ENCODE measurements at places on chromosomes 11 and 22. TPM values are rescaled to one million over a fixed set of nuclear protein-coding genes. Genes with fewer than 3 reads are reported as not detected.

DNA sequence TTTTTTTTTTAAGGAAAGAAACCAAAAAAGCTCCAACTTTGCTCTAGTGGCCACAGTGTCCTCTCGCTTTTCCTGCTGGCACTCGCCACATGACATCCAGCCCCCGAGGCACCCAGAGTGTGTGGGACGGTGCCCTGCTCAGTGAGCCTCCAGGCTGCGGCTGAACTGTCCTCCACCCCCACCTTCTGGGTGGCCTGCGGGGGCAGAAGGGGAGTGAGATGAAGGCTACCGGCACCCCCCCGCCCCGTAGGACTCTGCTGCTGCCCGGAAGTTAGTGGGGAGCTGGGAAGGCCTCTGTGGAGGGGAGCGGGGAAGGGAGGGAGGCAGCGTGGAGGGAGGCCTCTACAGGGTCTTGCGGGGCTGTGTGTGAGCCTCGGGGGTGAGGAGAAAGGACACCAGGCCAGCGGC is 264.4 kb downstream of the CTTN start:
- DNase-seq = no peak

- DNase-seq = peak; percentile 89
Measured at GRCh38 chr11:84019571-84020194, 733.5 kb upstream of the CCDC90B start.

DNA sequence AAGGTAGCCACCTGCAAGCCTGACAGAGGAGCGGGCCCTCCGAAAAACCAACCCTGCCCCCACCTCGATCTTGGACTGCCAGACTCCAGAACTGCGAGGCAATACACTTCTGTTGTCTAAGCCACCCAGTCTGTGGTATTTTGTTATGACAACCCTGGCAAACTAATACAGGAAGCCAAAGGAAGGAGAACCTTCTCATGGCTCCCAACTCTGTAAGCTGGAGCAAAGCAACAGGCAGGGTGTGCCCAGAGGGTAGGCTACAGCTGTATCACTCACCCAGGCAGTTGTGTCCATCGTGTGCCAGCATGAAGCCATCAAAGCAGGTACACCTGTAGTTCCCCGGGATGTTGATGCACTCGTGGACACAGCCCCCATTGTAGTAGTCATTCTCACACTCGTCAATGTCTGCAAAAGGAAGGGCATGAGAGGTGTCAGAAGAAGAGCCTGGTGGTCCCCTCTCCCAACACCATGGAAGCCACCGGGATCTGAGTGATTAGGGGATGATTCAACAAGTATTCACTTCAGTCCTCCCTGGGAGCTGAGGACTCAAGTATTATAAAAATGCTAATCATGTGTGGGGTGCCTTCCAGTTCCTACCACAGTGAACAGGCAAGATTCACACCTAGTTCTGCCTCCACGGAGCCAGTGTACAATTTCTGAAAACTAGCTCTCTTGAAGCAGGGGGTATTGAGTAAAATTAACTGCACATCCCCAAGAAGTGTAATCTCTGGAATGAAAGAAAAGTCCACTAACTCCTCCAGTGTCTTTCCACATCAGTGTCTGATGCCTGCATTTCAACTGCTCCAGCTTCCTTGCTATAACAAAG is 23.3 kb downstream of the SCUBE1 start:
- DNase-seq = no peak

DNA sequence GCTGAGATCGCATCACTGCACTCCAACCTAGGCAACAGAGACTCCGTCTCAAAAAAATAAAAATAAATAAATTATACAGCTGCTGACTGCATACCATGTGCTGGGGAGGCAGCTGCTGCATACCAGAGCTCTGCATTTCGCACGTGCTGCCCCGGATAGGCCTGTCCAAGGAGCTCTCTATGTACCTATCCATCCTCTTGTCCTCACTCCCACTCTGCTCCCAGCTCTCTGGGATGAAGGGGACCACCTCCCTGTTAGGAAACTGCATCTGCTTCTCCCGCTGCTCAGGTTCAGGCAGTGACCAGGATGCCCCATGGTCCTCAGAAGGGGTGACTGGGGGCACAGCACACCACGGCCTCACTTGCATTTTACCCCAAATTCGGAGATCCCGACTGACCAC is 302.3 kb downstream of the BRD1 start:
- no peak for DNase-seq

- DNase-seq = peak; percentile 33
Measured at GRCh38 chr22:29690476-29690875, 29.3 kb upstream of the CABP7 start.

Gene TMPRSS13
- total RNA-seq = not detected

DNA sequence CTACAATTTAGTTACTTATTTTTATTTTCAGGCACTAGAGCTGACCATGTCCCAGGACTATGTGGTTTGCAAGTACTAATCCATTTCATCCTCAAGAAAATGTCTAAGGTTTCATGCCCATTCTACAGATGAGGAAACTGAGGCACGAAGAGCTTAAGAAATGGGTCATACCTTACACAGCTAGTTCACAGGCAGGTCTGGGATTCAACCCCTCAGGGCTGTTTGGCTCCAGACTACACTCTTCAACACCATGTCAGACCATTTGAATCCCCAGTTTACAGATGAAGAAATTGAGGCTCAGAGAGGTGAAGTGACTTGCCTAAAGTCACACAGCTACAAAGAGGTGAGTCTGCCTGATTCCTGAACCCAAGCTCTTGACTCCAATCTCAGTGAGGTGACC is 144.1 kb downstream of the MIAT start:
- no peak for DNase-seq

Gene RHOD
- total RNA-seq = 13.4 TPM

DNA sequence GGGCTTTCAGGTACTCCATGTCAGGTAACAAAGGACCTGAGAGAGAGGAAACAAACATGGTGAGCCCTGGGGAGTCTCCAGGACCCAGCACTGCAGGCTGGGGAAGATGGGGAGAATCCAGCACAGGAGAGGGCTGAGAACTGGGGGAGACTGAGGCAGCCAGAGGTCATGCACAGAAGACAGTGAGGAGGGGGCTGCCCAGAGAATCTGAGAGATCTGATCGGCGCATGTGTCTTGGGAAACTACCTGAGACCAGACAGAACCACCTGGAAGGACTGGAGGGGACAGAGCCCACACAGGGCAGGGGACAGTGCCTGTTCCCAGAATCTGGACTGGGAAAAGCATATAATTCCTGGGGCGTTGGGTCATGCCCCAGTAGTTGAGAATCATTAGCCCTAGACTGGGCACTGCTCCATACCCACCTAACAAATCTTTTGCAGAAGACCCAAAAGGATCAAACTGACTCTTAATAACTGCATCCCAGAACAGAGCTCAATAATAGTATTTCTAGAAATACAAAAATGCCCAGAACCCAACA is 20.0 kb upstream of the COMT start:
- no peak for DNase-seq

GRCh38 chr11:128658502-128658901 is 35.4 kb upstream of the FLI1 start:
- no peak for DNase-seq

DNA sequence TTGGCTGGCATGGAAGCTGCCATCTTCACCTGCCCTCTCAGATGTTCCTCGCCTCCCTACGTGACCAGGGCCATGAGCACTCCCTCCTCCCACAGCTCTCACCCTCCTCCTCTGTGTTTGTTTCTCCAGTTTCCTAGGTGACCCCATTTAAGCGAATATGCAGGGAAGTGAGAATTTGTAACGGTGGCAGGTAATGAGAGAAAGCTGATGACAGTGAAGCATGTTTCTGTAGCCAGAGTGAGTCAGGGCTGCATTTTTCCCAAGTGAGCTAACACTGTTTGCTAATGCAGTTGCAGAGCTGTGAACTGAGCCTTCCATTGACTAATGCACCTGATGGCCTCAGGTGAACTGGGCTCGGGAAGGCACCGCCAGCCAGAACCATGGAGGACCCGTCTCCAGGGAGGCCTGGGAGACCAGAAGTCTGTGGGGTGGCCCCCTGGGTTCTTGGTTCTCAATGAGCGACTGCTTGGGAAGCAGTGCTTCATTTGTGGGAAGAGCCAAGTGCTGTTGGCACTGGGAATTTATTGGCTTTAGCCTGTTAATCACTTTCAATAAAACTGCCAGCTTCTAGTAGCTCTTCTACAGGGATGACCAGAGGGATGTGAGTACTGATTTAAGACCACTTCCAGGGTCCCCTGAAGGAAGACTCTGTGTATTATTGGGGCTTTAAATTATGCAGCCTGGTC is 64.5 kb downstream of the BARX2 start:
- peak; percentile 49 for DNase-seq

Gene RAB6A
- total RNA-seq = 103 TPM

DNA sequence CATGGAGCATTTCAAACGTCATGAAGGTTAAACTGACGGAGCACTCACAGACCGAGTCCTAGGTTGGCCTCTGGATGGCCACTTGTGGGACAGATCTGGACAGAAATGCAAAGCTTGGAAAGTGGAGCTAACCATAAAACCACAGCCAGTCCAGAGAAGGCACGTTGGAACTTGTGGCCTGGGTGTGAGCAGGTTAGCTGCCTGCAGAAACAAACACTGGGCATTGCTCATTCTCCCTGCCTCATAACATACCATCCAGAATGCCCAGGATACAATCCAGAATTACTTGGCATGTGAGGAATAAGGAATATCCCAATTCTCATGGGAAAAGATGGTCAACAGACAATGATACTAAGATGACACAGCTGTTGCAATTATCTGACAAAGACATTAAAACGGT is 1005.0 kb downstream of the TBC1D22A start:
- no peak for DNase-seq

Gene RASL10A
- total RNA-seq = not detected

DNA sequence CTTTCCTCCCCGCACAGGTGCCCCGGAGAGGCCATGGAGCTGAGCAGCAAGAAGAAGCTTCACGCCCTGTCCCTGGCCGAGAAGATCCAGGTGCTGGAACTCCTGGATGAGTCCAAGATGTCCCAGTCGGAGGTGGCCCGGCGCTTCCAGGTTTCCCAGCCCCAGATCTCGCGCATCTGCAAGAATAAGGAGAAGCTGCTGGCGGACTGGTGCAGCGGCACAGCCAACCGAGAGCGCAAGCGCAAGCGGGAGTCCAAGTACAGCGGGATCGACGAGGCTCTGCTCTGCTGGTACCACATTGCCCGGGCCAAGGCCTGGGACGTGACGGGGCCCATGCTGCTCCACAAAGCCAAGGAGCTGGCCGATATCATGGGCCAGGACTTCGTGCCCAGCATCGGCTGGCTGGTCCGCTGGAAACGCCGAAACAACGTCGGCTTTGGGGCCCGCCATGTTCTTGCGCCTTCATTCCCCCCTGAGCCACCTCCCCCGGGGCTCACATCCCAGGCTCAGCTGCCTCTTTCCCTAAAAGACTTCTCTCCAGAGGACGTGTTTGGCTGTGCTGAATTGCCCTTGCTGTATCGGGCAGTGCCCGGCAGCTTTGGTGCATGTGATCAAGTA is 1.3 kb downstream of the TIGD3 start:
- DNase-seq = no peak
